ENCODE measurements at places on chromosomes 6 and 20.

DNA sequence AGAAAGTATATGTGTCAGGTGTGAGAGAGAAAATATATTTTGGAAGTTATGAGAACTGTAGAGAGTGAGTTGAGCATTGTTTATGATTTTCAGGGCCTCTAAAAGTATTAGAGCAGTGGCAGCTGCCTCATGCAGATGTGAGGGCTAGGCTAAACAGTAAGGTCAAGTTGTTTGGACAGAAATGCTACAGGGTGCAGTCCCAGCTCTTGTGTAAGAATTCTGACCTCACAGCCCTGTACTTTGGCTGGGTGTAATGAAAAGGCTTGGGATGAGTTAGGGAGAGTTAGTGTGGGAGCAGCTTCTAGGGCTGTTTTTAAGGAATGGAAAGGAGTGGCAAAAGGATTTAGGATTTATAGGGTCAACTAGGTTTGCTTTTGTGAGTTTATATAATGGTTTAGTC, 764.8 kb upstream of the ADGRB3 start:
- DNase-seq: no peak

GRCh38 chr6:148818939-148819575, 72.2 kb downstream of the UST start:
- DNase-seq: no peak

DNA sequence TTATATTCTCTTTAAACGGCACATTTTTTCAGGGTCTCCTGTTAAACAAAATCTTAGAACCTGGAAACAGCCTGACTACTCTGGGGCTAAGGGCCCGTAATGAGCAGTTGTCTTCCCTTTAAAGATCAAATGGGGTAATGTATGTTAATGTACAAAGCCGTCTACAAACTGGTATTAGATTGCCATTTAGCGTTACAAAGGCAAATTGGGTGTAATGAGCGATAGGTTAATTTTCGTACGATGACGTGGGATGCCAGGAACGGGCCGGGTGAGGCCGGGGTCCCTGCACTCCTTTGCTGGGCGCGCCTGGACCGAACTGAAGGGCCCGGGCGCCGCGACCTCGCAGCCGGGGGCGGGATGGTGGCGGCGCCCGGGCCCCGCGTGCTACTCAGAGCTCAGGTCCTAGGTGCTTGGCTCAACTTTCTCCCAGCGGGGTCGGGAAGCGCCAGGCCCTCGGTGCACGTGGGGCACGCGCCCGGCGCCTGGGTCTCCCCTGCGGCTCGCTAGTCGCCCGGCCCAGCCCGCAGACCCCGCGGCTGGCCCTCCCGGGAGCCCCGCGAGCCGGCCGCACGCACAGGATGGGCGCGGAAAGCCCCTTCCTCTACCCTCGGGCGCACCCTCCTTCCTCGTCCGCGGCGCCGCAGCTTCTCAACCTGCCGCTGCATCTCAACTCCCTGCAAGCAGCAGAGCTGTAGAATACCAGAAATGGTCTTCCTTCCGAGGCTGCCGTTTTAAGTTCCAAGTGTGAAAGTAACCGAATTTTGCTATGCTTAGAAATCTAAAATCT, 5.9 kb downstream of the NKX2-4 start:
- no peak for DNase-seq

DNA sequence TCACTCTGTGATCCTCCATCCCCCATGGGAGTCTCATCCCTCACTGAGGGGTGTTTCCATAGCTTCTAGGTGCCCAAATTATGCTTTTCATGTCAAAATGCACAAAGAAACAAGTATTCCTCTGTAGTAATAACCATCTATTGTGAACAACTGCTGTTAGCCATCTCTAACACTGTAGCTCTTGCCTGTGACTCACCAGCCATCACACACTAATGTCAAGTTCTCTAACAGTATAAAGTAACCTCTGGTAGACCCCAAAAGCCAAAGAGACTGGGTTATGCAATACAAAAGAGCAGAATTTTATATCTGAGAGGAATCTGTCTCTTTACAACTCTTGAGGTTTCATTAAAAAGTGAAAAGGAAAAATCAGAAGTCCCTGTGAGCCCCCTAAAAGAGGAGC, 25.4 kb upstream of the IYD start:
- DNase-seq: no peak

GRCh38 chr20:44034965-44035635, 120.4 kb downstream of the TOX2 start:
- DNase-seq: no peak

DNA sequence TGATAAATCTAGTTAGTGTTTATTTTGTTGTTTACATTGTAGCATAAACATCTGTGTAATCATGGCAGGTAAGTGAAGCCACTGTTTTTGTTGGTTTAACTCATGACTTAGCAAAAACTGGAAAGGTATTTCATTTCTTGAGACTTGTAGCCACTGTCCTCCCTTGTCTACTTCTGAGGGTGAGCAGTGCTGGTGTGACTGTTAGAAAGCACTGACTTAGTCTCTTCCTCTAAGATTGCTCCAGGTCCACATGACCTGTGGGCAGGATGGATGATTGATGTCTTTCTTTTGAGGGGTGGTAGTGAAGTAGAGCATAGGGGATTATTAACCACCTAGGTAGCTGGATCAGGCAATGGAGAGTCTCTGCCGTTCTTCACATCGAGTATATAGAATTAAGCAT, 203.8 kb downstream of the ARID1B start:
- DNase-seq: no peak

DNA sequence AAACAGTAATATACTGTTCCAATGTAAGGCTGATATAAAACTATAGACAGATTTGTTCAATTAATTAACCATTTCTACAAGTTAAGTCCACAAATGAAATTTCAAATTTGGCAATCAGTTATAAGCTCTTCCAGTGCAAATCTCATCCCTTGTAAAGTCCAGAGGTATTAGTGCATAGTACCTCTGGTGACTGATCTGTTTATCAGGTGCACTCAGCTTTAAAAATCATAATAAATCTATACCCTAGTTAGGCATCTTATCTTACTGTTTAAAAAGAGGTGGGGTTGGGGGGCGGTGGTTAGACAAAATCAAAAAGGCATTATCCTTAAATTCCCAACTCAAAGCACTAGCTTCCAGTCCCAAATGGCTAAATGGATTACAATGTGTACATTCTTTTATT, 2.9 kb downstream of the FBXO30 start:
- DNase-seq: no peak

DNA sequence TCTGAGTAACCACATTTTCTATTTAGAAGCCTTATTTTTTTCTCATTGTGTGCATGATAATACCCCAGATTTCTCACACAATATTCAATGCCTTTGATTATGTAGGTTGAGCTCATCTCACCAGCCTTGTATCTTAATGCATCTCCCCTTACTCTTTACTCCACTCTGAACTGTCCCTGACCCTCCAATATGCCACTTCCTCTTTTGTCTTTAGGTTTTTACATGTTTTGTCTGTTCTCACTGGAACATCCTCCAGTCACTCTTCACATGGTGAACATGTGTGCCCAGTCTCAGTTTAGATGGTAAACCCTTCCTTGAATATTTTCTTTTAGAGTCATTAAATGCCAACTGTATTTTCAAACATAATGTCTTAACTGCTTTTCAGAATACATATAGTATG, 392.9 kb upstream of the IMPG1 start:
- no peak for DNase-seq
